COR-L47 (cell line): ENCODE measurements at places on chromosomes 5 and 9.

GRCh38 chr9:92440751-92441046 lies 16.4 kb upstream of the OMD start:
- DNase-seq: no peak

- DNase-seq: peak; percentile 47
These were observed 2186.5 kb upstream of the ACO1 start for GRCh38 chr9:30197954-30198353.

DNA sequence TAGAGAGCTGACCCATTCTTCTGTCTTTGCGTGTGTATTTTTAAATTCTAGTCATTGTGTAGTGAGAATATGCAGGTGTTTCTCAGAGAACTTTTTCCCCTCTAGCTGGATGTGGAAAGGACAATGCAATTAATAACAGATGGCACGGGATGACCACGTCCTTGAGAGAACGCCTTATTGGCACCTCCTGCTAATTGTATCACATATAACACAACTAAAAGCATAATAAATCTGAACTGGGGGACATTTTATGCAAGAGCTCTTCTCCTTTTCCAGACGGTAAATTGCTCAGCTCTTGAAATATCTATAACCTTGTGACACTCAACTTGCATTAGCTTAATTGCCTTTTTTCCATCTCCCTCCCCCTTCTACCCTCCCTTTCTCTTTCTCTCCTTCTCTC lies 62.9 kb upstream of the IZUMO3 start:
- DNase-seq: no peak

DNA sequence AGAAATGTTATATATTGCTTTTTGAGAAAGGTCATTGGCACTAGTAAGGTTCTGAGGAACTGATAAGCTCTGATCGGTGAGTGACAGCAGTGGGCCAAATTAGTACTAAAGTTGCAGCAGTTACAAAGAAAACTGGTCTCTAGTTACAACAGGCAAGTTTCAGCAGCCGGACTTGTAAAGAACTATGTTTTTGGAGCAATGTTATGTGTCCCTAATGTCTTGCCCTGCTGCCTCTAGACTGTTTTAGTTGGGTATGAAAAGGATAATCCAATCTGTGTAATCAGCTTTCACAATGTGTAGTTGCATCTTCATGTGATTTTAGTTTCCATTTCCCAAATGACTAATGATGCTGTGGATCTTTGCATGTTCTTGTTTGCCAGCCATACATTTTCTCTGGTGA lies 113.5 kb downstream of the CAMK4 start:
- no peak for DNase-seq

DNA sequence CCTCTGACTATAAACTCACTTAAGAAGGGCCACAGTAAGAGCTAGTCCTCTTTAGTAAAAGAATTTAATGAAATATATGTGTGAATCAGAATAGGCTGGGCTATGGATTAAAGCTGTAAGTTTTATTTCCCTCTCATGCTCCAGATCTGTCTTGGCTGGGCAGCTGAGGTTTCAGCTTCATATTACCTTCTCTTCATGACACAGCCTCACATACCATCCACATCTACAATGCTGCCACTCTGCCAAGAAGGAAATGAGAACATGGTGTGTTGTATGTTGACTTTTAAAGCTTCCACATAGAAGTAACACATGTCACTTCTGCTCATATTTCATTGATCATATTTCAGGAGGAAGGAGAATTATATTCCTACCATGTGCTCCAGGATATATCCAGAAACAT lies 776.0 kb upstream of the ACO1 start:
- no peak for DNase-seq

- no peak for DNase-seq
These were observed 17.0 kb upstream of the ISOC1 start for GRCh38 chr5:129077433-129078075.

DNA sequence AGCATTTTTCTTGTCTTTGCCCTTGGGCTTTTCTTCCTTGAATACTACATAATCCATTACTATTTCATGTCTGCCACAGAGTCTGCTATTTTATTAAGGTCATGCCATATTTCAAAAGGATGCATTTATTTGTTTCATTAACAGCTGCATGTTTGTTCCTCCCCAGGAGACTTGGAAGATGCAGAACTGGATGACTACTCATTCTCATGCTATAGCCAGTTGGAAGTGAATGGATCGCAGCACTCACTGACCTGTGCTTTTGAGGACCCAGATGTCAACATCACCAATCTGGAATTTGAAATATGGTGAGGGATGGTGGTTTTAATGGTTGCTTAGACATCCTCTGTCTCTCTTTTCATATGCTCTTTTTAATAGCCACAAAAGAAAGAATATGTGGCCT lies 4.0 kb downstream of the IL7R start:
- no peak for DNase-seq

DNA sequence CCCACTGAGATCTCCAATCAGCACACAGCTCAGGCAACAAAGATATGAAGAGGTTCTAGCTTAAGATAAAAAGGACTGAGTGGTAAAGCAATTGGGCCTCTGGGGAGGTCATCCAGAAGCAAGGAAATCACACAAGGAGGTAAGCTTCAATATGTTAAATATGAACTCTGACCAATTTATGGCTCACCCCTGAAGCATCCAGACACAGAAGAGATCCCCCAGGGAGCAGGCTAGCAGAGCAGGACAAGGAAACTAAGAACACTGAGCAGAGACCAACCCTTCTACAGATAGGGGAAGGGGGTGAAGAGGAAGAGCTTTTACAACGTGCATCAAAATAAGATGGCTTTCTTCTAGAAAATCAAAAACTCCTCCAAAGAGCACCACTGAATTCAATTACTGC lies 616.2 kb downstream of the DNAH5 start:
- no peak for DNase-seq

DNA sequence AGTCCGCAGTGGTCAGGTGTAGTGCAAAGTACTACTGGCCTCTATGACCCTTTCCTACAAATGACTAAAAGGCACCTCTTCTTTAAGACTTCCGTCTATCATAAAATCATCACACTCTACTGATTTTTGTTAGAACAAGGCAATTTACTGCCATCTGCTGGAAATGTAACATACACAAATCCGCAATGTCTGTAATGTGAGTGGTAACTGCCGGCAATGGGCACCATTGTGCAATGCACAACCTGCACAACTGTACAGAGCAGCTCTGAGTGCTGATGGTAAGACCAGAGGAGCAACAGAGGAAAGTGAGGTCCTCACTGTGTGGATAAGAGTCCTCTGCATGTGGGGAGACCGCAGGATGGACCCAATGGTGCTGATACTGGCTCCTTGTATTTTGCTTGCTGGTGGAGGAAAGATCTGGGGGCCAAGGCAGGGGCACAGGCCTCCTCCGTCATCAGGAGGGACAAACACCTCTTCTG lies 103.7 kb downstream of the ATPSCKMT start:
- no peak for DNase-seq

DNA sequence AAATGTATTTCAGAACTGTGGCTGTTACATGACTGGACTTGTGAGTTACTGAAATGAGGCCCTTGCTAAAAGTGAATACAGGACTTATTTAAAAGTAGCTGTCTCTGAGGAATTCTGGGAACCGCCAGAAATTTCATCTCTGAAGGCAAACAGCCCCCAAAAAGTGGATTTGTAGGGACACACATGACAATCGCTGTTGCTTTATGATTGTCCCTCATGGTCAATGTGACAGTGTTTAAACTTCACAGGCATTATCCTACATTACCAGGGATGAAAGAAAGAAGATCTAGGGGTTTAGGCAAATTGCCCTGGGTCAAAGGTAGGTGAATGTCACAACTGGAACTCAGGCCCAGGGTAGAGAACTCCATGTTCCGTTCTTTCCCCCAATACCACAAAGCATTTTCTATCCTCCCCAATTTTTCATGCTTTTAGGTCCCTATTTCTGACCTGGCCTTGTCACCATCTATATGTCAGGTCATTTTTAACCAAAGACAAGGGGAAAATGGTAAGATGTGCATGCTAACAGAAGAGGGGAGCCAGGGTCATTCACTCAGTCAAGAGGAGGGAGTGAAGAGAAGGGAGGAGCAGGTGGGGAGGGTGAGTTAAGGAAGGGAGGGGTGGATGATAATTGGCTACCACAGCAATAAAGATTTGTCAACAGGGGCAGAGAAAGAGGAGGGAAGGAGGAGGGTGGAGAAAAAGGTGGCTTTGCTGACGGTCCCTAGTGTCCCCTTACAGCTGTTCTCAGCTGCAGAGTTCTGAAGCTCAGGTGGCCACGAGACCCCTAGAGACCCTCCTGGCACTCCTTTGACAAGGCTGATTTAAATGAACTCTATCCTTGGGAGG lies 57.8 kb upstream of the GLRX start:
- DNase-seq: no peak

DNA sequence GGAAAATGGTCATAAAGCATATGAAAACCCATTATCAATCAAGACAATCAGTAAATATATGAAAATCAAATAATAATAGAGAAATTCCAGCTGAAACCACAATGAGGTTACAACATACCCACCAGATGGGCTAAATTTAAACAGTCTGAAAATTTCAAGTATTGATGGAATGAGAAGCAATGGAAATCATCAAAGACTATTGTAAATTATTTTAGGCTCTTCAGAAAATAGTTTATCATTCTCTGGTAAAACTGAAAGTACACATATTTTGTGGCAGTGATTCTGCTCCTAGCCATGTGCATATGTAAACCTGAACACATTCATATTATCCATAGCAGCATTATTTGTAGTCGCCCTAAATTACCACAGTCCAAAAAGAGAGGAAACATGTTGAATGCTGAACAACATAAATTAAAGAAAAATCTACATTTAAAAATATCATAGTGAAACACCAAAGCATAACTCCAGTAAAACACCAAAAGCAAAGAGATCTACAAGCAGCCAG lies 215.3 kb downstream of the PRELID2 start:
- DNase-seq: no peak

- DNase-seq: no peak
These were observed 9.0 kb downstream of the OR2S2 start for GRCh38 chr9:35948901-35949318.

DNA sequence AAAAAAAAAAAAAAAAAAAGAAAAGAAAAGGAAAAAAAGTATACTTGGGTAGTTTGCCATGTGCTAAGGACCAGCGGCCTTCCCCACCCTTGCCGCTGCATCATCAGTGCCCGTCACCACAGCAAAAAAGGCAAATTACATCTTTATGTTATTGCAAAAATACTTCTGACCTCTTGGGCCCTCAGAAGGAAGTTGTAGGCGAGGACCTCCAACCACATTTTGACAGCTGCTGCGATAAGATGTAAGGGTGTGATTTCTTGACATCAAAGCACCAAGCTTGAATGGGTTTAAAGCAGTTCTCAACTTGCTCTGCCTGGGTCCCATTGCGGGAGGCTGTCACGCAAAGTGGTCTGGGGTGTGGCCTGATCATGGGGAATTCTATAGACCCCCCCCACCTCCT lies 39.2 kb downstream of the DMRT1 start:
- no peak for DNase-seq

- DNase-seq: no peak
These were observed 8.1 kb upstream of the OMD start for GRCh38 chr9:92432350-92432749.

- no peak for DNase-seq
These were observed 97.0 kb upstream of the VCAN start for GRCh38 chr5:83374547-83374946.

DNA sequence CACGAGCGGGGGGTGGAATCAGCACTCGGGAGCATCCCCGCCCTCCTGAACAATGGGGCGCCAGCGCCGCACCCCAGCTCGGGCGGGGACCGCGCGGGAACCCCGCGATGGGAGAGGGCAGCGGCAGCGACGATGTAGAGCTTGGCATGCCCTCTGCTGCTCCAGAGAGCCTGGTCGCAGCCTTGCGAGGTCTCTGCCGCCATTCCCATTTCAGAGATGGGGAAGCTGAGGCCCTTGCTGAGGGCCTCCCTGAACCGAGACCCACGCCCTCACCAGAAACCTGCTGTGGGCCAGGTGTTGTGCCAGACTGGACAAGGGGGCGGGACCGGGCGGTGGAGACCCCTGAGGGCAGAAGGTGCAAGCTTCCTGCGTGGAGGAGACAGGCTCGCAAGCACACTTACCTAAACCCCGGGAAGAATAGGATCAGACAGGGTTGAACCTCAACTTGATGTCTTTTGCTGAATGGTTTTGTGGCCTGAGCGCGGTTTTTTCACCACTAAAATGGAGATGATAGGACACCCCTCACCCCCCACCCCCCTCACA lies 647 bp upstream of the MEGF9 start:
- no peak for DNase-seq

- no peak for DNase-seq
These were observed 128.1 kb downstream of the DAB2IP start for GRCh38 chr9:121779381-121780117.

GRCh38 chr5:378976-379742 lies 57.6 kb downstream of the AHRR start:
- no peak for DNase-seq

DNA sequence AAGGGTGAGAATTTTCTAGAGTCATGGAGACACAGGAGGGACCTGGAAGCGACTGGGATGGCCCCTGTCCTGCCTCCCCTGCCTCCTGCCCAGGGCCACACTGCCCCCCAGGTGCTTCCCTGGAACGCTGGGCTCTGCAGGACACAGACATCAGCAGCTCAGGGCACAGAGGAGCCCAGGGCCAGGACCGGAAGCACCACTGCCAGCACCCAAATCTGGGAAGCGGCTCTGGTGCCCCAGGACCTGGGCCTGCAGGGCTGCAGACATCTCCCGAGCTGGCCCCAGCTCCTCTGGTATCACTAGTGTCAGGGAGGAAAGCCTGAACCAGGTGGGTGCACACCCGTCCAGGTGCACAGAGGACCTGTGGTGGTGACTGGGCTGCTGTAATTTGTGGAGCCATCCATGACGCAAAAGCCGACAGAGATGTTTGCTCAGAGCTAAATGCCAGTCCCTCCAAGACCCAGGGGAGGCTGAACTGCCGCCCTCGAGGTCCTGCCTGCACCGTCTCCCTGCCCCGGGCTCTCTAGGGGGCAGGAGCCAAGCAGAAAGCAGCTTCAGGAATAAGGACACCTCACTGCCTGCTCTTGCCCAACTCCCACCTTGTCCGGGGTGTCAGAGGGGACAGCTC lies 46.0 kb upstream of the SIMC1 start:
- DNase-seq: no peak

DNA sequence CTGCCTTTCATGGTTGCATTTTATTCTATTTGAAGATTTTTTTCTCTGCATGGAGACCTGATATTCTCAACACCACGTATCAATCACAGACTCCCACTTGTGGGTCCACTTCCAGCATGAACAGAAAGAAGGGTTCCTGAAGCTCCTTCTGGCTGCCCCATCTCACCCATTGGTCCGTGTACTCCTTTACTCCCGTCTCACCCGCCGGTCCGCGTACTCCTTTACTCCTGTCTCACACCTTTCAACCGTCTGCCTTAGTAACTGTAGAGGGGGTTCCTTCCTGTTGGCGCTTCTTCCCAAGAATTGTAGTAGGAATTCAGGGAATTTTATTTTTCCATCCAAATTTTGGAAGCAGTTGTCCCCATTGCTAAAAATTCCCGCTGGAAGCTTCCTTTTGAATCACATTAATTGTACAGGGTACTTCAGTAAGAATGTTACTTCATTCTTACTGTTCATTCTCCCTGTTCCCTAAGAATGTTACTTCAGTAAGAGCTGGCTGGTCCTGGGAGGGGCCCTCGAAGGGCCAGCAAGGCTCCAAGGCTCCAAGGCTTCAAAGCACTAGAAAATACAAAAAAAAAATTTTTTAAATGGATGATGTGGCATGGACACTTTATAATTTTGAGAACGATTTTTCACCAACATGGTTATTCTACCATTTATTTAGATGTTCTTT lies 3.9 kb upstream of the LPCAT1 start:
- DNase-seq: no peak
